ENCODE measurements at places on chromosomes 3 and 15.

- DNase-seq = no peak
These were observed 322.3 kb upstream of the SUCLG2 start for GRCh38 chr3:67976663-67977062.

DNA sequence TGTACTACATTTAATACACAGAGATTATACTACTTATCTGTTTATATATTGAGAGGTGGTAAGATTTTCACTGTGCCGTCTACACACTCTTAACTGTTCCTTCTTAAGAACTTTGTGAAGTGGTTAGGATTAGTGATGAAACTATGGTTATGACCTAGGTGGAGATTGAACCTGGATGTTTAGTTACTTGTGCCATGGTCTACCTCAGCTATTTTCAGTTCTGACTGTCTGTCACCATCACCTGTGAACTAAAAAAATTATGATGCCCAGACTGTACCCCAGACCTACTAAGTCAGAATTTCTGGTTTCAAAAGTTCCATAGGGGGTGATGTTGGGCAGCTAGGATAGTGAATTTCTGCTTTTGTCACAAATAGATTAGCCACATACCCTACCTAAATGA lies 6.4 kb downstream of the RASA2 start:
- DNase-seq = no peak

DNA sequence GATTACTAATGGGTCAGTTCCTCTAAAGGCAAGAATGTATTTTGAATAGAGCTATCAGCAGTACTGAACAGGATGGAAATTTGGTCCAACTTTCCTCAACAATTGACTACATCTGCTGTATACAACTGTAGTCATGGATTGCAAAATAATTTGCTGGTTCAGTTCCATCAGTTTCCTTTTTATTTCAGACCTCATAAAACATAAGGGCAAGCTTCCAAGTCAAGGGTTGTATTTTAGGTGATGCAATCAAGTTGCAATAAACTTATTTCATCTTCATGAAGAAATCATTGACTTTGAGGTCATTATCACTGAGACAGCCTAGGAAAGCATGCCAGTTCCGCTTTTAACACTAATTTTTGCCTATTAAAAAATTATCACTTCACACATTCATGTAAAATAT lies 90.4 kb upstream of the TSEN2 start:
- DNase-seq = no peak

GRCh38 chr3:41794748-41795589 lies 166.9 kb downstream of the ULK4 start:
- DNase-seq = no peak

DNA sequence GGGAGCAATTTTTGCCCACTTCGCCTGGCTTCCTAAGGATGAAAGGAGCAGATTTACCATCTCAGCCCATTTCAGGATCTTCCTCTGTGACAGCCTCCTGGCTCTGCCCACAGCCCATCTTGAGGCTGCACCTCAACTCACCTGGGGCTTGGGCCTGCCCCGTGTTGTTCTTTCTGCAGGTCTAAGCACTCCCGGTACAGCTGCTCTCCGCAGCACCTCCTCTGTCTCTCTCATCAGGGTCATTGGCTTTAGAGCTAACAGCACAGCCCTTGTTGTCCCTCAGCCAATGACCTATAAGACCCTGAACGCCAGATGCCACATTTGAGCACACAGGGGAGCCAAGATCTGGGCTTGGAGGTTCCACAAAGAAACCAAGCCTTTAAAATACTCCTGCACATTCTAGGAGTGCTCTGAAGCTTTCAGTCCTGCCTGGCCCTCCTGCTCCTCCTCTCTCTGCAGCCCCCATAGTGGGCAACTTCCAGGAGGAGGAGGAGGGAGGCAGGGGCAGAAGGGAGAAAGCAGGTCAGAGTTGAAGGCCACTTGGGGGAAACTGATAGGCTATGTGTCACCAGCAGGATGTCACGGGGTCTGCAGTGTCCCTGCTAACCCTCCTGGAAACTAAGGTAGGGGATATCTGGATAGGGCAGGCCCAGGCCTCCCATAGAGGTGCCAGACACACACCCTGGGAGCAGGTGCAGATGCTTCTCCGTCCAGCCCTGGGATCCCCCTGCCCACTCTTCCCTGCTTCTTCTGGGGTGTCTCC lies 115.6 kb downstream of the ETFA start:
- no peak for DNase-seq
